ENCODE measurements at places on chromosomes 4 and X.

GRCh38 chr4:2261110-2261852 lies 628 bp downstream of the MXD4 start:
- no peak for DNase-seq

- DNase-seq, result no peak
These were observed 4.3 kb downstream of the TMPRSS11E start for GRCh38 chr4:68451246-68452211.

GRCh38 chr4:79874197-79874596 lies 198.8 kb downstream of the ANTXR2 start:
- no peak for DNase-seq

- no peak for DNase-seq
These were observed 34.9 kb upstream of the CITED1 start for GRCh38 chrX:72340626-72341025.

DNA sequence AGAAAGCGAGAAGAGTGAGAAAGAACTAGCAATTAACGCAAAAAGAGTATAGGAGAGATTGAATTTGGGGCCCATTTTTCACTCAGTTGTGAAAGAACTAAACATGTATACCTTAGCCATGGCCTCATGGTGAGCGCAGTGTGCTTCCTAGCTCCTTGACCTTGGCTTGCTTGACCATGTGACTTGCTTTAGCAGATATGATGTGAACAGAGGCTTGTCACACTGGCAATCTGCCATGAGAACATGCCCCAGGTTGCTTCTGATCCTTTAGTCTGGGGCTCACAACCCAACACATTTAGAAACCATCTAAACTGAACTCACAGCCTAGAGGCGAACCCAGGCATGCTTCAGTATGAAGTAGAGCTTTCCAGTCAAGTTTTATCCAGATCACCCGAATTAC lies 260.1 kb upstream of the FTHL17 start:
- no peak for DNase-seq

DNA sequence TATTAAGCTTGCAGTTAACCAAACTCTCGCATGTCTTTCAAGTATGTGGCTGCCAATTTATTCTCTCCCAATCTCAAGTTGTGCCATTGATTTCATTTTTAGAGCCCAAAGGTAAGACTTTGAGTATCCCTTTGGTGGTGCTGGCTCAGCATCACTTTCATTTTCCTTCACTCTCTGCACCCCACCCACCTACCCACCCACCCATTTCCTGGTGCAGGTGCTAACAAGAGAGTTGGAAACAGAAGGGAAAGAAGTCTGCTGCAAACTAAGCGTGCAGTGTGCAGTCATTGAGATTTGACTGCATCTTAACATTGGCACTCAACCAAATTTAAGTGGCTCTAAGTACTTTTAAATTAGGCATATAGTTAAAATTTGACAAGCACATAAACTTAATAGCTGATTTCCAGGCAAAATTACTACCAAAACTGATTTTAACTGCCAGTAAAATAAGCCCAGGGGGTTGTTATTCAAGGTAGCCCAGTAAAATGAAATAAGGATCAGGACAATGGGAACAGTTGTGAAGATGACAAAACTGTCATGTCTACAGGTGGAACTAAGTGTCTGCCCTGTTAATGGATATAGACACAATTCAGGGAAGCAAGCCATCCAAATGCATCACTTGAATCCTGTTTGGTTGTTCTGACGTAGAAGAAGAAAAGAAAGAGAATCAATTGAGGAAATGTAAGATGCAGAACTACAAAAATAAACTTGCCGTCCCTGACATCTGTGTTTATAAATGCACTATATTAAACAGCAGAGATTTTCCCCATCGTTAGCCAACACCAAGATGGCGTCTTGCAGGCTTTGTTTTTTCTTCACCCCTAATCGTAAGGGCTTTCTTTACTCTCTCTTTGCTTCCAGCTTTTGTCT lies 184.2 kb downstream of the KDR start:
- no peak for DNase-seq

GRCh38 chr4:5563856-5564255 lies 144.5 kb downstream of the EVC2 start:
- no peak for DNase-seq

DNA sequence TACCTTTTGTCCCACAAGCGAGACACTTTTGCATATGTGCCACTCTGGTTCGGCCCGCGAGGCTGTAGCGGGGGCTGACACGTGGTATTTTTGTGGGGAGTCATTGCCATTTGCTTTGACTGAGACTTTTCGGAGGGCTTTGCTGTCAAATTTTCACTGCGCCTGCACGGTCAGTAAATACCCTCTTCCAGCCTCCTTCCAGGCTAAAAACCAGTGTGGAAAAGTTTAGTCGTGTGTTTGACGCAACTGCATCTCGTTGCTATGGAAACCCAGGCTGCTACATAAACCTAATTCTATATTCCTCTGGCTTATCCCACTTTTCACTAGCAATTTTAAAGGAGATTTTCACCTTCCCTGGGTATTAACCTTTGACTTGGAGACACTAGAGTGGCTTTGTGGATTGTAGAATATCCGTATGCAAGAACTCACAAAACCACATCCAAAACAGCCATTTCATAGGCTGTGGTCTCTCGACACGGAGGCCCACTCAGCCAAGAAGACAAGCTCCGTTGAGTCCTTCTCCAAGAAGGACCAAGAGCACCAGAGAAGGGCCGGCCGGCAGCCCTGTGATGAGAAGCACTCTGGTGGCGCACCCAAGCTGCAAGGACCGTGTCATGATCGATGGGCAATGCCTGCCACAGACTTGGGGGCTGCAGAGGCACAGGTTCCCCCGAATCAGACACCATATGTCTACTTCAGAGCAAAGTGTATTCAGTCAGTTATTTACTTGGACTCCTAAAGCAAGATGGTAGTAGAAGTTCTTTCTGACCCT lies 38.4 kb upstream of the ENPP6 start:
- no peak for DNase-seq

DNA sequence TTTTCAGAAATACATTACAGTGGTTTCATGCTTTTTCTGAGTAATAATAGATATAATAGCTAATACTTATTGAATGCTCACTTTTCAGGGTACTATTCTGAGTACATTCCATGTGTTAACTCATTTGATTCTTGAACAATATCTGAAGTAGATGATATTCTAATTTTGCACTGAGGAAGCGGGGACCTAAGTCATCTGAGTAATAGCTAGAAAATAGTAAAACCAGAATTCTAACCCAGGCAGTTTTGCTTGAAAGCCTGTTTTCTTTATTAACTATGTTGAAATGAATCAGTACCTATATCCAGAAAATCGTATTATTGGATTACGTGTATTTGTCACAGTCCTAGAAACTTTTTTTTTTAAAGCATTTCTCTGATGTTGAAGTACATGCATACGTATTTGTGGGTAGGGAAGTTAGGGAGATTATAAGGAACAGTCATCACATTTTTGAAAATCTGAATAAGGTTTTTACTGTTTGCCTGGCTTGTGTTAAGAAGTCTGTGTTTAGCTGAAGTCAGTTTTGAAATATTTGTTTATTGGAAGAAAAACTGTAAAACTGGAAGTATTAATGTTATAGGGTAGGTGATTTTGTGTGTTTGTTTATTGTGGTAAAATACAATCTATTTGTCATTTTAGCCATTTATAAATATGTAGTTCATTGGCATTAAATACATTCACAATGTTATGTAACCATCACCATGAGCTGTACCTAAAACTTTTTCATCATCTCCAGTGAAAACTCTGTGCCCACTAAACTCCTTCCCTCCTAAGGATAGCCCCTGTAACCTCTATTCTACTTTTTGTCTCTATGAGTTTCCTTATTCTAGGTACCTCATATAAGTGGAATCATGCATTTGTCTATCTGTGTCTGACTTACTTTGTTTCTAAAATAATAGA lies 55.3 kb downstream of the FIP1L1 start:
- no peak for DNase-seq

DNA sequence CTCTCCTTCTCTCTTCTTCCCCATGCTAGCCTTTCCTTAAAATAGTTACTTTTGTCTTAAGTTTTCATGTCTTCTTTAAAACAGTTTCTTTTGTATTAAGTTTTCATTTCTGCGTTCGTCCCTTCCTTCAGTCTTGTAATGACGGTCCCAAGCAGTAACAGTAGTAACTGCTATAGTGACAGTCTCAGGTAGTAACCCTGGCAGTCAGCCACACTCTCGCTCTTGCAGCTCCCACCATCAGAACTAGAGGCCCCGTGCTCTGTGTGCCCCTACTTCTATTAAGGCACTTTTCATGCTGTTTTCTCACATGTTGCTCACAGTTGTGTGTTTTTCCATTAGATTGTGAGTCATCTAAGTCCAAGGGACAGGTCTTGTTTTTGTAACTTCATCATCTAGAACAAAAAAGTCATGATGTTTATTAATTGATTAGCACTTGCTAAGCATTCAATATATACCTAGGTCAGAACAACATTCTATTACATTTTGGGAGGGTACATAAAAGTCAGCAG lies 49.3 kb downstream of the C4orf33 start:
- no peak for DNase-seq

DNA sequence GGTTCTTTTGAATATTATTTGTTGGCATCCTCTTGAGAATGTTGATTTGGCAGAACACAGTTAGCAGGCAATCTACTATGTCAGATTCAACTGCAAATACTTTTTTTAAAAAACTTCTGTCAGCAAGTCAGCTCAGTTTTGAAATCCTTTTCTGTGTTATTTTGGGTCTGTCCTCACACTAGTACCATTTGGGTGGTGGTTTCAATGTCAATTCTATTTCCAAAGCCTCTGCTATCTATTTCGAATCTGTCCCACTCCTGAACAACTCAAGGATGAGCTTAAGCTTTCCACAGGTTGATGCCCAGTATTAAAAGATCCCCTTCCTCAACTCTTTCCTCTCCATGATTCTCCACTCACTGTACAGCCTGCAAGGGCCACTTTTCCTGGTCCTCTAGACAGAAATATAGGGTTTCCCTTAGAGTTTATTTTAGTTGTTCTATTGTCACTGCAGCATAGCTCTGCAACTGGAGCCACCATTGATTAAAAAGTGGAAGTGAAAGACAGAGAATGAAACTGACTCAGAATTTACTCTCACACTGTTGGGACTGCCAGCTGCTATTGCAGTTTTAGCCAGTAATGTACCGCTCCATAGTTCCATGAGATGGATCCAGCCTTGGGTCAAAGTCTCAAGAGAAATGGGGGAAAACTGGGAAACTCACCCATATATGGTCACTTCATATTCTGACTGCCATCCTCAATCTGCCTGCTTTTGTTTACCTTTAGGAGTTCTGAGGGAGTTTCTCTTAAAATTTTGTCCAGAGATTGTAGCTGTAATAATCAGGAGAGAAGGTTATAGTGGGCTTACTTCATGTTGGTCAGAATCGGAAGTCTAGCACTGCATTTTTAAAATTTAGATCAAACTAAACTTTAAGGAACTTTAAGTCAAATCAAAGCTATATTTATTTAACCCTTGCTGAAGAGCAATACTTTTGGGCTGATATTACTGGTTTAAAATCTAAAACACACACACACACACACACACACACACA lies 14.6 kb downstream of the HDX start:
- DNase-seq, result no peak

- no peak for DNase-seq
These were observed 1.2 kb downstream of the GABRB1 start for GRCh38 chr4:47032405-47033106.

DNA sequence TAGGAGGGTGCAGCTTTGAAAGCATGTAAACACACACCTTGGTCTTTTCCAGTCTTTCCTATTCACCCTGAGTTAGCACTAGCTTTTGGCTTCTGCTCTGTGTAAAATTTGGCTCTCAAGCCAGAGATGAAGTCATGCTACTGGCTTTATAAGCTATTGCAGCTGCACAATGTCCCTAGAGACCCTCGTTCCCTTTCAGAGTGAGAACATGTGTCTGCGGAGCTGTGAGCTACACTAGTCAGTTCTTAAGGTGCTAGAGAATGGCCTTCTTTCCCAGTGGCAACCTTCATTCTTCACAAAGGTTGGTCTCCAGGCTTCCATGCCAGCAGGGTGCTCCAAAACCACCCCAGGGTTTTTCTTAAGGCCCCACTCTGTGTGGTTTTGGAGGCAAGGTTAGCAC lies 199.1 kb downstream of the SPATA18 start:
- no peak for DNase-seq

GRCh38 chr4:158836828-158837449 lies 68.1 kb downstream of the FNIP2 start:
- no peak for DNase-seq

GRCh38 chr4:20658456-20658855 lies 41.8 kb upstream of the PACRGL start:
- no peak for DNase-seq

- no peak for DNase-seq
These were observed 58.0 kb downstream of the AR start for GRCh38 chrX:67601771-67602170.

DNA sequence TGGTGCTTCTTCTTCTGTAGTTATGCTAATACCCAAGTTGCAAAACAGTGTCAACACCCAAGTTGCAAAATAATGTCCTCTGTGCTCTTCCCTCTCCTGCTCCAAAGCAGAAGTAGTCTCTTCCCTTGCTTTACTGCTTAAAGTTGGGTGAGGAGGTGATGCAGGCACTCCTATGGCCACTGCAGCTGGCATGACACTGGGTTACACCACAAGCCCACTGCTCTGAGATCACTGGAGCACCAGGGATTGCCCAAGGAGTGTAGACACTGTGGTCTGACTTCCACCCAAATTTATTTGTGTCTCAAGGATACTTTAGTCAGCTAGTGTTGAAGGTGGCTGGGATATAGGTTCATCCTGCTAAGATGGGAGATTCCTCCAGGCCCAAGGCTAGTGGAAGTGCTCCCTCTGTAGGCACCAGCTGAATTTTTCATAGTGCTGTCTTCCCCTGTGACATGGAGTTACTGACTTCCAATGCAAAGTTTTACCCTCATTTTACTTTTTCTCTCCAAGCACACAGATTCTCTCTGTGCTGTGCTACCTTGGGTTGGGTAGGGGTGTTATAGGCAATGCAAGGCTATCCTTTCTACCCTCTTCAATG lies 196.2 kb upstream of the TENT5D start:
- DNase-seq, result no peak

GRCh38 chrX:41734530-41734929 lies 10.5 kb downstream of the GPR82 start:
- DNase-seq, result no peak
